B cell (primary cell): ENCODE measurements at places on chromosomes 16 and 17. TPM values are rescaled to one million over a fixed set of nuclear protein-coding genes. Genes with fewer than 3 reads are reported as not detected.
A peak's percentile ranks its signal among the peaks of the same experiment; 100 is the strongest.

AATK gene
- total RNA-seq = 0.70 and 1.7 TPM in 2 replicates

C16orf90 gene
- not detected in 2 replicates for total RNA-seq

LRRC37B gene
- total RNA-seq = 40.6 and 46.7 TPM in 2 replicates

NACA2 gene
- not detected in 2 replicates for total RNA-seq

MSI2 gene
- 196 and 222 TPM in 2 replicates for total RNA-seq

CCL8 gene
- not detected in 2 replicates for total RNA-seq

RNF112 gene
- 0.56 and 0.62 TPM in 2 replicates for total RNA-seq

JUP gene
- 56.1 and 63.3 TPM in 2 replicates for total RNA-seq

TP53TG3D gene
- total RNA-seq = not detected in 2 replicates

DNA sequence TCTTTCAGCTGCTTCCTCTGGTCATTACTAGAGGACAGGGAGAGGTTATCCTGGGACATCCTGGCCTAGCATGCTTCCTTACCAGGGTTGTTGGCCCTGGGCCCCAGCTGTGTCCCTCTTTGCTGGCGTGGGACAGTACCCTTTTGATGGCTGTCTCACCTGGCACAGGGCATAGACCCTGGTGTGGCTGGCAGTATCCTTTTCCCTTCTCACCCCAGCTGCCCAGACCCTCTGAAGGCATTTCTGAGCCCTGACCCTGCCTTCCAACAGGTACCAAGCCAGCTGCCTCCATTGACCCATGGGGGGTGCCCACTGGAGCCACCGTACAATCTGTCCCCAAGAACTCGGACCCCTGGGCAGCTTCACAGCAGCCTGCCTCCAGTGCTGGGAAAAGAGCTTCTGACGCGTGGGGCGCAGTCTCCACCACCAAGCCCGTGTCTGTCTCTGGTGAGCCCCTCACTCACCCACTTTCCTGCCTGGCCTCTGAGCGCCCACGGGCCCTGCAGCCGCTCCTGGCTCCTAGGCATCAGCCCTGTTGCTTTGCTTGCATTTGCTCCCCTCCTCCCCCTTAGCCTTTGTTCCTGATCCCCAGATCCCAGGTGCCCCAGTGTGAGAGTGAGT is 34.0 kb downstream of the B9D1 start:
- H3K4me3 ChIP-seq = no peak overlapping the region
- no peaks in the 10 kb centered on the region for H3K4me1 ChIP-seq
- H3K27ac ChIP-seq = no peak overlapping the region
- H3K36me3 ChIP-seq = no peaks in the 10 kb centered on the region
- H3K27me3 ChIP-seq = no peaks in the 10 kb centered on the region
- no peak for DNase-seq

- no peaks in the 10 kb centered on the region for H3K36me3 ChIP-seq
- no peak overlapping the region for H3K4me3 ChIP-seq
- no peaks in the 10 kb centered on the region for H3K4me1 ChIP-seq
- H3K27ac ChIP-seq = no peak overlapping the region
Observed at GRCh38 chr16:52863000-52863399, 189.7 kb downstream of the CHD9NB start.

DNA sequence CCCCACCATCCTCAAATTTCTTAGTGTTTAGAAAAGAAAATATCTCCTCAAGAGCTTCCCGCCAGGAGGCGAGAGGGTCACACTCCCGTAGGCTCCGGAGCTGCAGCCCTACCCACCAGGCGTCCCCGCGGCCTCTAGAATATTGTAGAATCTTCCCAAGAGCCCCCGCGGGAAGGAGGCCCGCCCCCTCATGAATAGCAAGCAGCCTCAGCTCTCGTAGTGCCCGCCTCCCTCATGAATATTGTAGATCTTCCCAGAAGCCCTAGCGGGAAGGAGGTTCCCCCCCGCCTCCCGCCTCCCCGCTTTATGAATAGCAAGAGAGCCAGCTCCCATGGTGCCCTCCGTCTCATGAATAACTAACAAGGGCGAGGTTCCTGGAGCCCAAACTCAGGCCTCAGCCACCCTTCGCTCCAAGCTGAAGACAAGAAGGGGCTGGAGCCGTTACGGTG is at the start of gene FBXO47:
TSS of gene FBXO47 (minus strand) at position 114 of the 449 bp plus-strand sequence. CDS start 4,378 bp downstream, outside the sequence.
- no peaks in the 10 kb centered on the region for H3K36me3 ChIP-seq
- peak within 1 kb of the TSS; percentile 37 for H3K4me3 ChIP-seq
- H3K27me3 ChIP-seq = no peaks in the 10 kb centered on the region

DNA sequence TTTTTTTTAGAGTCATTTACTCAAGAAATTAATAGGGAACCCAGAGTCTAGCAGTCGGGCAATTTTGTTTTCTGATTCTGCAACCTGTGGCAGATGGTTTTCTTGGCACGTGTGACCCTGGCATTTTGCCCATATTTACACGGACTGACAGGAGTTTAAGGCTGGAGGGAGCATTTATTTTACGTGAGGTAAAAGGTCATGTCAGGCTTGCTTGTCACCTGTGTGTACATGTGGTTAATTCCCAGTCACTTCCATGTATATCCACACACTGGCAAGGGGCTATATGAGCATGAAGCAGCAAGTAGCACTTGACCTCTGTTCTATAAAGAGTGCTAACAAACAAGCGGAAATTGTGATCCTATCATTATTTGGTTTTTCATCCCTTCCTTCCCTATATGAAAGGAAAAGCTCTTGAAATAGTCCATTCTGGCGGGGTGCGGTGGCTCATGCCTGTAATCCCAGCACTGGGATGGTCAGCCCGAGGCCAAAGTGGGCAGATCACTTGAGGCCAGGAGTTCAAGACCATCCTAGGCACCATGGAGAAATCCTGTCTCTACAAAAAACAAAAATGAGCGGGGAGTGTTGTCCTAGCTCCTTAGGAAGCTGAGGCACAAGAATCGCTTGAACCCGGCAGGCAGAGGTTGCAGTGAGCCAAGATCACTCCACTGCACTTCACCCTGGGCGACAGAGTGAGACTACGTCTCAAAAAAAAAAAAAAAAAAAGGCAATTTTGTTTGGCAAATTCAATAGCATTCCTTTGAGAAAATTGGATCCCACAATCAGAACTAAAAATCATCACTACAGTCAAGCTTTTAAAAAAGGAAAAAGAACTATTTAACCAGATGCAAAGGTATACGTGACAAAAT is 2.1 kb downstream of the SPAG9 start:
- peaks cover 33% of the 10 kb centered on the region for H3K4me1 ChIP-seq
- peak overlapping the region; percentile 93 for H3K27ac ChIP-seq
- DNase-seq = peak; percentile 14

DNA sequence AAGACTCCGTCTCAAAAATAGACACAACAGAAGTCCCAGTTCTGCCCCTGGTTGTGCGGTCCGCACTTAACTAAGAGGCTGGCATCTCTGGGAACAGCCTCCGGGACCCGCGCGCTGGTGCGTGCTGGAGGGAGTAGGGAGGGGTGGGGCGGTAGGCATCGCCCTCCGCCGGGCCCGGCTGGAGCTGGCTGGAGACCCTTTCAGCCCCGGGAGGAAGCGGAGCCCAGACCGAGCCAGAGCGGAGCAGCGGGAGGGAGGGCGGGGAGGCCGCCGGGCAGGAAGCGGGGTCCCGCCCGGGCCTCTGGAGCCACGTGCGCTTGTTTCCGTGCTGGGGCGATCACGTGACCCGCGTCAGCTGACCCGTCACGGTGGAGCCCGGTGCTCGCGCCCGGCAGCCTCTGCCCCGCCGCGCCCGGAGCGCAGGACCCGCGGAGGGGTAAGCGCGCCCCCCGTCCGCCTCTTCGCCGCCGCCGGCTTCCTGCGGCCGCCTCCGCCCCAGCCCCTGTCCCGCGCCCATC is at the start of gene WDR81:
TSS of gene WDR81 (plus strand) at position 354 of the 518 bp plus-strand sequence. CDS start 256 bp downstream, outside the sequence.
- H3K36me3 ChIP-seq = no peaks in the 10 kb centered on the region
- no peaks in the 10 kb centered on the region for H3K27me3 ChIP-seq

DNA sequence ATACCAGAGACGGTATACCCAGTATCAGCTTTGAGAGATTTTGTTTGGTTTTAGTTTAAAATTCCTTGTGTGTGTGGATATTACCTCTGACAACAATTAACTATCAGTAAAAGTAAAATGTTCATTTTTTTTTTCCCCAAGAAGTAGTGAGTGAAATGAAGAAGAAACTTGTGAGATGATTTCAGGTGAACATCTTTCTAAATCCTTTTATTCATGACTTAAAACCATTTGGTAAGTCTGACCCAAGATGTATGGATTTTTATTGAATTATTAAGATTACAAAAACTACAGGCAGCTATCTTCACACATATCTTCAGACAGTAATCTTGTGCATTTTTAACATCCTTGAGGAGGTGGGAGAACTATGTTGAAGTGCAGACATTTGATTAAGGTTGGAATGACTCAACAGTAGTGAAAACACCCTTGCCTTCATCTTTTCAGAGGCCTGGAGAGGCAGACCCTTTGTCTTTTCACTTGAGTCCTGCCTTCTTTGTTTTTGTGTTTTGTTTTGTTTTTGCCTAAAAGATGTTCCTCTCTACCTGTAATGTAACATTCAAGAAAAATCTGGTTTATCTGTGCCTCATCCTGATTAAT is 240.3 kb upstream of the TBX2 start:
- no peaks in the 10 kb centered on the region for H3K36me3 ChIP-seq
- DNase-seq = no peak

DNA sequence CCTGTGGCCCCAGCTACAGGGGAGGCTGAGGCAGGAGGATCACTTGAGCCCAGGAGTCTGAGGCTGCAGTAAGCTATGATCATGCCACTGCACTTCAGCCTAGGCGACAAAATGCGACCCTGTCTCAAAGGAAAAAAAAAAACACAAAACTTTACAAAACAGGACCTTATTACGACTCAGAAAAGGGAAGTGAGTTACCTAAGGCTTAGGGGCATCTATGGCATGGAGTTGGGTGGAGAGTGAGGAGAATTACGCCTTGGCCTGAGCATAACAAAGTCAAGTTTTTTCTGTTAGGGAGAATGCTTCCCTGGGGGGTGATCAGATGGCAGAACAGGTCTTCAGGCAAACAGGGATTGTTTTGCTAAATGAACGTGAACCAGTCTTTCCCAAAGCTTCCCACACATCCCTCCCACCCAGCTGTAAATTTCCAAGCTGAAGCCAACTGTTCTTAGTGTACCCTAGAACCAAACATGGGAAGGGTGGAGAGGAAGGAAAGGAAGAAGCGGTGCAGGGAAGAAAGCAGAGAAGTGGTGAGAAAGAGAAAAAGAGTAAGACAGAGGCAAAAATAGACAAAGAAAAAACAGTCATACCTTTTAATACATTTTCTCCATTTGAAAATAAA is 24.6 kb upstream of the TNRC6C start:
- DNase-seq = no peak
- no peak overlapping the region for H3K4me3 ChIP-seq
- no peaks in the 10 kb centered on the region for H3K27me3 ChIP-seq
- H3K4me1 ChIP-seq = no peaks in the 10 kb centered on the region
- H3K36me3 ChIP-seq = no peaks in the 10 kb centered on the region

DNA sequence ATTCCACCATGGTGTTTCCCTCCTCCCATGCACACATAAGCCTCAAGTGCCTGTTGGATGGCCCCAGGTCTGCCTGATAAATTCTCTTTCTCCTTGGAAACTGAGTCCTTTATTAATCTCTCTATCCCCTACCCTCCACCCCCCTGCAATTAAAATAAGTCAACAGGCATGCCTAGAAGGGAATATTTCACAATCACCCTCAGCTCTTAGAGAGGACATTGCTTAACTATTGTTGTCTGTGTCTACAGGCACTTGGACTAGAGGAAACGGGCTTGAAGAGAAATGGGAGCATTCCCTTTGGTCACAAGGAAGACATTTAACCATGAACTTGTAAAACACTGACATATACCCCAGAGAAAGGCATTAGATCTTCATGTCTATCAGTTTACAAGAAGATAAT is 39.5 kb downstream of the RCVRN start:
- H3K4me3 ChIP-seq = no peak overlapping the region
- H3K27me3 ChIP-seq = no peaks in the 10 kb centered on the region

DNA sequence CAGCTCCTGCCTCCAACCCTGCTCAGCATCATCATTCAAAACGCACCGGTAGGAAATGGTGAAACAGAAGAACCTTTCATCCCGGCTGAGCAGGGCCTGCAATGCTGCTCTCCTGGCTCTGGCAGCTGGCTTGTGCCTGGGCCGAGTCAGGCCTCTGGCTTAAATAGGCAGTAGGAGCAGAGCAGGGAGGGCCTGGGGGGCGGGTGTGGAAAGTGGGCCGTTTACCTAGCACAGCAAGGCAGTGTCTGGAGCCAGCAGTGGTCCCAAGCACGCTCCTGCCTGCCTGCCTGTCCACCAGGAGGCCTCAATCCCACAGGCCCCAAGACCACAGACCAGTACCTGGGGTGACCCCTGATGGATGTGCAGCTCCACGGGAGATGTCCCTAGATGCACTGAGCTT is 59.3 kb downstream of the SMPD3 start:
- no peaks in the 10 kb centered on the region for H3K27me3 ChIP-seq
- no peak overlapping the region for H3K27ac ChIP-seq
- DNase-seq = no peak
- no peaks in the 10 kb centered on the region for H3K36me3 ChIP-seq
- peaks cover 20% of the 10 kb centered on the region for H3K4me1 ChIP-seq

DNA sequence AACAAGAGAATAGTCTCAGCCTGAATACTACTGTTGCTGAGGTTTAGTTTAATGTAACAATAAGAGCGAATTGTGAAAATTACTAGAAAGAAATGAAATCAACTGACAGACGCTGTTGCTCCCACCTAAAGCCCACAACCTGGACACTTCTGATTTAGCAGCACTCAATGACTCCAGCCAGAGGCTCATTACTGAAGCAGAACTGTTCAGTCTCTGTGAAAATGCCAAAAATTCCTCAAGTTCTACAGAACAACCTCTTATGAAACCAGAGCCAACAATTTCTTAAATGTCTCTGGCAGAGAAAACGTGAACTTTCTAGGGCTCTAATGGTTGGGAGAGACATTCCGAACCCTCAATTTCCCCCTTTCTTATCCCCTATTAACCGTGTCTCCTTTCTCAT is 9.9 kb downstream of the PSME3IP1 start:
- H3K27me3 ChIP-seq = no peaks in the 10 kb centered on the region
- H3K36me3 ChIP-seq = peaks cover 31% of the 10 kb centered on the region
- no peak overlapping the region for H3K27ac ChIP-seq
- no peaks in the 10 kb centered on the region for H3K4me1 ChIP-seq
- H3K4me3 ChIP-seq = no peak overlapping the region

- peaks cover 3% of the 10 kb centered on the region for H3K36me3 ChIP-seq
- peaks cover 4% of the 10 kb centered on the region for H3K4me1 ChIP-seq
- no peak overlapping the region for H3K4me3 ChIP-seq
- no peak for DNase-seq
- no peak overlapping the region for H3K27ac ChIP-seq
Observed at GRCh38 chr17:19321481-19322128, 40.9 kb downstream of the B9D1 start.

- no peak overlapping the region for H3K27ac ChIP-seq
- no peak overlapping the region for H3K4me3 ChIP-seq
- no peaks in the 10 kb centered on the region for H3K36me3 ChIP-seq
- H3K27me3 ChIP-seq = no peaks in the 10 kb centered on the region
- DNase-seq = peak; percentile 42
- H3K4me1 ChIP-seq = peaks cover 10% of the 10 kb centered on the region
Observed at GRCh38 chr17:77304746-77305473, 164.1 kb downstream of the SEC14L1 start.

GRCh38 chr16:72739577-72739976 is 308.4 kb downstream of the ZFHX3 start:
- H3K27ac ChIP-seq = no peak overlapping the region
- H3K27me3 ChIP-seq = no peaks in the 10 kb centered on the region
- H3K4me1 ChIP-seq = no peaks in the 10 kb centered on the region
- DNase-seq = no peak
- no peak overlapping the region for H3K4me3 ChIP-seq
- no peaks in the 10 kb centered on the region for H3K36me3 ChIP-seq
